Activated CD4-positive, CD25-positive, alpha-beta regulatory T cell (primary cell): ENCODE measurements at places on chromosomes 3 and 15.

DNA sequence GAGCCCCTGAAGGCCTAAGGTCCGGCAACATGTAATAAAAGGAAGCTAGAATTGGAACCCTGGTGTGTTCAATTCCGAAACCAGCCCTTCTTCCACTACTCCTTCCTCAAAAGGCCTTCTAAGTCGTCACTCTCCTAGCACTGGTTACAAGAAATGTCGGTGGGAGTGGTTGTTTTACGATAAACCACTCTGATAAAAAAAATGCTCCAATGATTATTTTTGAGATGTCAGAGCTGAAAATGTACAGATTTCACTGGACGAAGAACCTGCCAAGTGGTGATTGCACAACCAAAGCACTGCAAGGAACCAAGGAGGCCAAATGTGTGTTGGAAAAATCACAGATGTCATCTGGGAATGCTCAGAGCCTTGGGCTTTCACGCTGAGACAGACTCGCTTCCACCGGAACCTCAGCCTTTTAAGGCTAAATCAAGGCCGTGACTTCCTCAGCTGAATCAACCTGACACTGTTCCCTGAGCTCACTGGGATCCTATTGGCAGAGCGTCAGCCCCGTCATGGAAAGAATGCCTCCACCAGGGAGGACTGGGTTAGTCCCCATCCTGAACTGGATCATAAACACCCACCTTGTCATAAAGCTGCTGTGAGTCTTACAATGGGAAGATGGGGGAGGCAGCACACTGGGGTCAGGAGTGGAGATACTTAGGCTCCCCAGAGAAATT is 108.1 kb upstream of the THBS1 start:
- no peak for DNase-seq

DNA sequence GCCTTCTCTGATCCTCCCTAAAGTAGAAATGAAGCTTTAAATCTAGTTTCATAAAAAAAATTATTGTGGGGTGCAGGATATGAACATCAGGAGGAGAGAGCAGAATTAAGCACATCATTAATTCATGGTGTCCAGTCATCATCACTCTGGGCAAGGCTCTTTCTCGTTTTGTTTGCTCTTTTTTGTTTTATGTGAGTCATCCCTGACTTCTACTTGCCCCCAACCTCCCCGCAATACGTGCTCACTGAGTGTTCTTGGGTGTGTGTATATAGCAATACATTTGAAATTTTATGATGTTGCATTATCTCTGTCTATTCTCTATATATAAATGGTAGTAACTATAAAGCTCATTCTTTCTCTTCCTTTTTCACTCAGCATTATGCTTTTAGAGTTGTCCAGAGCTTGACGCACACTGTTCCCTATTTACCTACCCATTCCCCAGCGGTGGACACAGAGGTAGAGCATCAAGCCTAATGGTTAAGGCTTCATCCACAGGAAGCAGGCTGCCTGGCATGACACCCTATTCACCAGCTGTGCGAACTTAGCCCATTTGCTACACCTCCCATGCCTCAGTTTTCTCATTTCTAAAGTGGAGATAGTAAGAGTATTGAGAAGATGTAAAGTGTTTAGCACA is 72.3 kb downstream of the CD200R1L start:
- DNase-seq = no peak

- DNase-seq = no peak
These were observed 144.9 kb upstream of the MRPS22 start for GRCh38 chr3:139198929-139199328.

DNA sequence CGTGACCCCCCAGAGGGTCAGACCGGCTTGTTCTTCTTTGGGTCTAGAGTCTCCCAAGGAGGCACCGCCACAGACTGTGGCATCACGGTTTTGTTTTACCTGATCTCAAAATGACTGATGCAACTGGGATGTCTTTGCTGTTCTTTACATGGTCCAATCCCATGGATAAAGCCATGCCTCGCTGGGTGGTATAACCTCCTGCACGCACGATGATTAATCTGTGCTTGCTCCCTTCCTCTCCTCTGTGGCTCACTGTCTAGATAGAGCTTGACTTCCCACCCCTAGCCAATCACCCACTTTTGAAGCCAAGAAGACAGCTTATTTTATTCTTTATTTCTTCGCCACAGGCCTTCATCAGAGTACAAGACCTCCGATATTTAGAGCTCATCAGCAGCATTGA is 36.6 kb upstream of the RHO start:
- DNase-seq = no peak

GRCh38 chr3:113712129-113712528 is 15.7 kb upstream of the USF3 start:
- DNase-seq = no peak

DNA sequence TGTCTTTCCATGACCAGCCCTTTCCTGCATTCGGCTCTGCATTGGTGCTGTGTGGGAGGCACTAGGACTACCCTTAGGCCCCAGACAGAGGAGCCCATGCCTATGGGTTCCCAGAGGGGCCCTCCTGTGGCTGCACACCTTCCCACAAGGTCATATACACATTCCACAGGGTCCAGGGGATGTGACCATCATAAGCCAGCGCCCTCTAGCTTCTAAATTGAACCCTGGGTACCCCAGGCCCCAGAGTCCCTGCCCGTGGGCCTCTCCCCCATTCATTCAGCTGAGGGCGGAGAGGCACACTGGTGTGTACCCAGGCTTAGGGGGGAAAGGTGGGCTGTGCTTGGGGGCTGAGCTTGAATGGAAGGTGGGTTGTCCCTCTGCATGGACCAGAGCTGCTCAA is 10.2 kb upstream of the SLC6A6 start:
- DNase-seq = no peak

GRCh38 chr3:52005571-52005986 is 9.9 kb upstream of the RPL29 start:
- no peak for DNase-seq

DNA sequence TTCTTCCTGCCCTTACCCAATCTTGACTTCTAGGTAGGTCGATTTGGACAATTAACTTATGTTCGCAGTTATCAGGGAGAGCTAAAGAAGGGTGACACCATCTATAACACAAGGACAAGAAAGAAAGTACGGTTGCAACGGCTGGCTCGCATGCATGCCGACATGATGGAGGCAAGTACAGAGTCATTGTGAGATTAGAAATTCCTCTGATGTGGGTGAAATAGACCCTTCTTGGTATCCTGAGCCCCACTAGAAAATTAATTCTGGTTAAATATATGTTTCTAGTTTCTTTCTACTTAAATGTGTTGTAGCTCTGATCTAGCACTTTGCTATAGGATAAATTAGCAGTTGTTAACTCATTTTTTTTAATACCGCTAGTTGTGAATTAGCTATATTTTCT is 13.6 kb downstream of the LXN start:
- no peak for DNase-seq

DNA sequence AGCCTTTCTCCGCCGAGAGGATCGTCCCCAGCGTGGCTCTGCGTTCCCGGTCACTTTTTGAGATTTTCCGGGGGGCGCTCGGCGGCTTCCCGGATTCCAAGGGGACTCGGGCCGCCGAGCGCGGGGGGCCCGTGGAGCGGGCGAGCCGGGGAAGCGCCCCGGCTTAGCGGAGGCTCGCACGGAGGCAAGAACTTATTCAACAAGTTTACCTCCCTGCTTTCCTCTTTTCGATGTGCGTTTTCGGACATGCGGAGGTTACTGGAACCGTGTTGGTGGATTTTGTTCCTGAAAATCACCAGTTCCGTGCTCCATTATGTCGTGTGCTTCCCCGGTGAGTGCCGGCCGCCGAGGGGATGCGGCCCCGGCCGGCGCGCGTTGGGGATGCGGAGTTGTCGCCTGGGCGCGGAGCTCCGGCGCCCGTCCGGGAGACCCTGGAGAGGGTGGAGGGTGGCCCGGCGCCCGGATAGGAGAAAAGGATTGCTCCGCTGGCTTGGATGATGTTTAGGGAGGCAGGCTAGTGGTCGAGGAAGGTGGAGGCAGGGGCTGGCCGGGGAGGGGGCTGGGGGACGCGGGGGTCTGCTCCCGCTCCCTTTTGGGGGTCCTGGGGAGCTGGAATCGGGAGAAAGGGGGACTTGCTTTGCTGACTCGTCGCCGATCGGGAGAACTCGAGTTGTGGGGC is 810 bp downstream of the PTPRG start:
- no peak for DNase-seq

- DNase-seq = no peak
These were observed 135.6 kb downstream of the ADAMTS9 start for GRCh38 chr3:64552160-64552559.

DNA sequence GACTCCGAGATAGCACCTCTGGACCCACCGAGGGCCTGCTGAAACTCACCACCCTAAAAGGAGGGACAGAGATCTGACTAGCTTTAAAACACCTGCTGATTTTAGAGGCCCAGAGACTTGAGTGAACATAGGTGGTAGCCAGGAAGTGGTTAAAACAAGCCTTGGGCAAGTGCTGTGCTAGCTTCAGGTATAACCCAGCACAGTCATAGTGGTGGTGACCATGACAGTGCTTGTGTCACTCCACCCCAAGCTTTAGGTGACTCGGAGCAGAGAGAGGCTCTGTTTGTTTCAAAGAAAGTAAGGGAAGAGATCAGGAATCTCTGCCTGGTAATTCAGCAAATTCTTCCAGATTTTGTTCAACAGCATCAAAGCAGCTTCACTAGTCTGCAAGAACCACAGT is 641.1 kb upstream of the BCHE start:
- no peak for DNase-seq

- DNase-seq = no peak
These were observed 7.1 kb downstream of the THRB start for GRCh38 chr3:24487325-24488262.

GRCh38 chr3:74787011-74787410 is 172.6 kb upstream of the CNTN3 start:
- DNase-seq = no peak

DNA sequence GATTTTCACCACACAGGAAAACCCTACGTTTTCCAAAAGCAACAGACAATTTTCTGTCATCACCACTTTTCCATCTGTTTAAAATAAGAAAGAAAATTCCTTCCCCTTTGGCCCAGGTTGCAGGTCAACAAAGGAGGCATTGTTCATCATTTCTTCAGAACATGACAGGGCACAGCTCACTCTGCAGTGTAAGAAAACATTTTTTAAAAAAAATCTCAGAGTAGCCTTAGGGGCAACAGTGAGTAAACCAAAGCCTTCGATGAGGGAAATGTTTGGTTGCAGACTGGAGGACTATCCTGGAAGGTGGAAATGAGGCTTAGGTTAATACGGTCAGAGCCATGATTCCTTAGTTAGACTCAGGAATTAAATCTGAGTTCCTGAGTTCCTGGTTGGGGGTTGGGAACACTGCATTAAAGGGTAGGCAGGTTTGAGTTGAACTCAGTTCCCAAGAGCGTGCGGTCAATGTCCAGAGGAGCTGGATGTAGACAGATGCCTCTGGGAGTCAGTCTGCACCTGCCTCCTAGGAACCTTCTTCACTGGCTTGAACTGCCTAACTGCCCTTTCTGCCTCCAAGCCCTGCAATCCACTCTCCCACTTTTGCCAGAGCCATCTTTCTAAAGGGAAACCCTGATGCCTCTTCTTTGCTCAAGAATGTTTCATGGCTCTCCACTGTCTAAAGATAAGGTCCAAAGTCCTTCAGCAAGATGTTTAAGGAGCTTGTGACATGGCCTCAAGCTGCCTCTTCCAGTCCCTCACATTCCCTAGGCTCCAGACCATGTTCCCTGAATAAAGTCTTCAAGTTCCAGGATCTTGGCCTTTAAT is 3.3 kb upstream of the HES1 start:
- DNase-seq = no peak

DNA sequence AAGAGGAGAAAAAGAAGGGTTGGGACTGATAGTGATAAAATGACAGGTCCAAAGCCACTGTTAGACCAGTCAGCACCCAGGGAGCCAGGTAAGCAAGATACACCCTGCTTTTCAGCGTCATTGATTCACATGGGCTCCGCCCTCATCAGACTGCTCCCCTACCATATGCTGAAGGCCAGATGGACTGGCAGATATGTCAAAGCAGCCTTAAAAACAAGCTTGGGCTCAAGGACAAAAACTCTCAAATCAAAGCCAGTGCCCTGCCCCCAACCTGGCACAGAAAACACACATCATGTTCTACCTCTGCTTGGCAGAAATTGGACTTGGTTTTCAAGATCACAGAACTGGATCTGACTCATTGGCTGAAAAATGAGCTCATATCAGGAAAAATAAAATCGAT is 33.4 kb downstream of the SH3BP5 start:
- no peak for DNase-seq

GRCh38 chr15:87589134-87589533 is 667.4 kb downstream of the NTRK3 start:
- no peak for DNase-seq

DNA sequence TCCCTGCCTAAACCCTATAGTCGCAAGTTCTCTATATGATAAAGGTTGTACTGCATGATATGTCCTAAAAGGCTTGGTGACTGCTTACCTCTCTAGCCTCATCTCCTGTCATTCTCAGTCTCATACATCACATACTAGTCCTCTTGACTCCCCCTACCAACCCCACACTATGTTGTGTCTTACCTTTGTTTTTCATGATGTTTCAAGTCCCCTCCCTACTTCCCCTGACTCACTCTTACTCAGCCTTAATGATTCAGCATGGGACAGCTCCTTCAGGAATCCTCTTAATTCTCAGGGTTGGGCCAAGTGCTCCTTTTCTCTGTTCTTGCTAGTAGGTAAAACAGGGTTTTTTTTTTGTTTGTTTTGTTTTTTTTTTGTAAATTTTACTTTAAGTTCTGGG is 49.6 kb downstream of the SLMAP start:
- DNase-seq = no peak

DNA sequence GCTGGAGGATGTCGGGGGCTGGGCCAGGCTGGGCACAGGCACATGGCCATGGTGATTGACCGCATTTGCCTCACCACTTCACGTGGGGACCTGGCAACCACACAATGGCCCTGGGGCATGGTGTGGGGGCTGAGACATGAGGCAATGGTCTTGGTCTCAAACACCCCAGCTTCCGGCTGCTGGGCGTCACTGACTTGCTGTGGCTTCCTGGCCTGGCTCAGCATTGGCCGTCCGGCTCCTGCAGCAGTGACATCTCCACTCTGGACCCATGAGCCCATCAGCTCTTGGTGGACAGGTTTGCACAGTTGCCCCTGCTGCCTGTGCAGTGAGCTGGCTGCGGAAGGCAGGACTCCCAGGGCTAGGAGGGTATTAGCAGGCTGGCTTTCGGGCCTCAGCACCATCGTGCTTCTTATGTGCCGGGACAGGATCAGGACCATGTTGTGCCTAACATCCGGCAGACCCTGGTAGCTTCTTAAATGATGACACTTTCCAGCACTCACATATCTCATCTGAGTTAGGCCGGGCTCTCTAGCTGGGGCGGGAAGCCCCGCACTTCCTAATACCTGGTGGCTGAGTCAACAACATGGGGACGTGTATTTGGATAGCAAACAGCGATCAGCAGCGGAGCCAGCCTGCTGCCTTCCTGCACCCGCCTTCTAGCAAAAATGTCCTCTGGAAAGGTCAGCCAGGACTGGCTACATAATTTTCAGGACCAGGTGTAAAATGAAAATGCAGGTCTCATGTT is 34.1 kb downstream of the ZNF710 start:
- DNase-seq = no peak
